Peyer's patch (tissue), 4 donors: ENCODE measurements at places on chromosomes 12 and 14. TPM values are rescaled to one million over a fixed set of nuclear protein-coding genes. Genes with fewer than 3 reads are reported as not detected.
A peak's percentile ranks its signal among the peaks of the same experiment; 100 is the strongest.

DNA sequence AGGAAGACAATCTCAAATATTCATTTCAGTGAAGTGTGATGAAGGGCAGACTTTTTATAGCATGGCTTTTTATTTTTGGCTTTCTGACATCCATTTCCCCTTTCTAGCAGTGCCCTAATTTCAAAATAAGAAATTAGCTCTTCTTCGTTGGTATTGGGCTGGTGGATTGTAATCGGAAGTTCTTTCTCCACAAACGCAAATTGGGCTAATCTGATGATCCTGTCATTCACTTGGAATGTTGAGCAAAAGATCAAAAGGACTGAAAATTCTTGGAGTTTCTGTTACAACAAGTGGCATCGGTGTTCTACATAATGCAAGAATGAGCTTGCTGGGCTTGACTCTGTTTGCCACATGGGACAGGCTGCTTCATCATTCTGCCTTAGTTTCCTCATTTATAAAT, 1182.8 kb downstream of the FLRT2 start:
- H3K4me1 ChIP-seq = no peaks in the 10 kb centered on the region
- no peak overlapping the region for H3K4me3 ChIP-seq
- DNase-seq = no peak
- H3K27ac ChIP-seq = no peak overlapping the region

DNA sequence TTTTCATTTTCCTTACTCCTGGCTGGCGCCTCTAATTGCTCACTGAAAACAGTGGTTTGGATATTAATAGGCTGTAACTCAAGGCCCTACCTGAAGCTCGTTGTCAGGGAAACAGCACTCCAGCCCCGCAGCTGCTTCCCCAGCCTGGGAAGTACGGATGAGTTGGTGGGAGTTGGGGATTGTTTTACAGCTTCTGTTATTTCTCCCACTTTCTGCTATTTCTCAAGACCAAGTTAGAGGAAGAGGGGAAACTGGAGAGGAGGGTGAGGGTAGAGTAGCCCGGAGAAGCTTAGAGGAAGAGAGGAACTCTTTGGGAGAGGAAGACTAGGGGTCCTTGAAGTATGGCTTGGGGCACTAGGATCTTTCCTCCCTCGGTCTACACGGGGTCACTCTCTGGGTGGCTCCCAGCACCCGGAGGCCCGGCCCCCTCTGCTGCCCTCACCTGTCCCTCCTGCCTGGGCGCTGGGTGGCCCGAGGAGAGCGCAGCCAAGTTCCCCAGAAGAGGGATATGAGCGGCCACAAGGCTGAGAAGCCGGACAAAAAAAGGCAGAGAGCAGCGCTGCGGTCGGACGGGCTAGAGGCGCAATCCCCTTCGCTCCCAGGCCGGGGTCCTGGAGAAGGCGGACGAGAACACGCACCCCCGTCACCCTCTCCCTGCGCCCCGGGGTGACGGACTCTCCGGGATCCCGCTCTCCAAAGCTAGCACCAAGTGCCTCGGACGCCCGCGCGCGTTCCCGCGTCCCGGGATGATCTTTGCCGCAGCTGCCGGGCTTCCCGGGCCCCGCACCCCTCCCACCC, 671 bp downstream of the SPTB start:
- no peaks in the 10 kb centered on the region for H3K4me1 ChIP-seq
- DNase-seq = no peak
- no peaks in the 10 kb centered on the region for H3K36me3 ChIP-seq
- H3K4me3 ChIP-seq = peak overlapping the region; percentile 42

GRCh38 chr12:90253136-90253535, 544.5 kb upstream of the ATP2B1 start:
- no peaks in the 10 kb centered on the region for H3K36me3 ChIP-seq
- H3K27ac ChIP-seq = no peak overlapping the region
- H3K4me3 ChIP-seq = no peak overlapping the region
- no peaks in the 10 kb centered on the region for H3K4me1 ChIP-seq

DNA sequence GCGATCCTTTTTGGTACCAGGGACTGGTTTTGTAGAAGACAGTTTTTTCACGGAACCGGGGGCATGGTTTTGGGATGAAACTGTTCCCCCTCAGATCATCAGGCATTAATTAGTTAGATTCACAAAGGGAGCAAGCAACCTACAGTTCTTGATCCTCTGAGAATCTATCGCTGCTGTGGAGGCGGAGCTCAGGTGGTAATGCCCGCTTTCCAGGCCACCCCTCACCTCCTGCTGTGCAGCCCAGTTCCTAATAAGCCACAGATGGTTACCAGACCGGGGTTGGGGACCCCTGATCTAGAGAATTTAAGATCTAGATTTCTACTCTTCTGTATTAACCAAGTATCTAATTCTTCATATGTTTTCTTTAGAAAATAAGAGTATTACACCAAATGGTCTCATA, 4.8 kb downstream of the ARHGAP5 start:
- no peaks in the 10 kb centered on the region for H3K27me3 ChIP-seq
- H3K27ac ChIP-seq = no peak overlapping the region
- DNase-seq = no peak
- no peak overlapping the region for H3K4me3 ChIP-seq
- H3K36me3 ChIP-seq = no peaks in the 10 kb centered on the region
- peaks cover 11% of the 10 kb centered on the region for H3K4me1 ChIP-seq

DNA sequence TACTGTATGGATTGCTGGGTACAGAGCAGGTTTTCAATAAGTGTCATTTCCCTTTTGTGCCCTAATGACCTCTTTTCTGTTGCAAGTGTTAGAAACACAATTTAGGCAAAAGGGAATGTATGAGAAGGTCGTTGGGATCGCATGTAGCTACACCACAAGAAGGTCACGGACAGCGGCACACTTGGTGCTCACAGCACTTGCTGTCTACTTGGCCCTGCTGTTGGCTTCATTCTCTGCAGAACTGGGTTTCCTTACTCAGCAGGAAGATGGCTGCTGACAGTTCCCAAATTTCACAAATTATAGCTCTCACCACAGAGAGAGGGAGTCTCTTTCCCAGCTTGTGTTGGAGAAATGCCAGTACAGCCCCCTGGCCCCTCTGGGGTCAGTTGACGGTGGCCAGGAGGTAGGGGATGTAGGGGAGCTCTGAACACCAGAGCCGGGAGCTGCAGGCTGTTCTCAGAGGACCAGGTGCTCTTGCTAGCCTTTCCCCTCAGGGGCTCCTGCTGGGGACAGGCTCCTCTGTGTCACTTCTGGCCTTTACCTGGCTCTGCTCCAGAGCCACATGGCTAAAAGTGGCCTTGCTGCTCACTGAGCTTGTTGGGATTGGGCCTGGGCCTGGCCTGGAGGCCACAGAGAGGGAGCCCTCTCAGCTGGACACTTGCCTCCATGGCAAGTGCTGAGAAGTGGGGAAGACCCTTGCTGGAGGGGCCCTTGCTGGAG, 50.9 kb upstream of the BCL7A start:
- H3K27me3 ChIP-seq = no peaks in the 10 kb centered on the region
- H3K4me3 ChIP-seq = no peak overlapping the region
- no peaks in the 10 kb centered on the region for H3K4me1 ChIP-seq
- no peaks in the 10 kb centered on the region for H3K36me3 ChIP-seq
- DNase-seq = no peak

DNA sequence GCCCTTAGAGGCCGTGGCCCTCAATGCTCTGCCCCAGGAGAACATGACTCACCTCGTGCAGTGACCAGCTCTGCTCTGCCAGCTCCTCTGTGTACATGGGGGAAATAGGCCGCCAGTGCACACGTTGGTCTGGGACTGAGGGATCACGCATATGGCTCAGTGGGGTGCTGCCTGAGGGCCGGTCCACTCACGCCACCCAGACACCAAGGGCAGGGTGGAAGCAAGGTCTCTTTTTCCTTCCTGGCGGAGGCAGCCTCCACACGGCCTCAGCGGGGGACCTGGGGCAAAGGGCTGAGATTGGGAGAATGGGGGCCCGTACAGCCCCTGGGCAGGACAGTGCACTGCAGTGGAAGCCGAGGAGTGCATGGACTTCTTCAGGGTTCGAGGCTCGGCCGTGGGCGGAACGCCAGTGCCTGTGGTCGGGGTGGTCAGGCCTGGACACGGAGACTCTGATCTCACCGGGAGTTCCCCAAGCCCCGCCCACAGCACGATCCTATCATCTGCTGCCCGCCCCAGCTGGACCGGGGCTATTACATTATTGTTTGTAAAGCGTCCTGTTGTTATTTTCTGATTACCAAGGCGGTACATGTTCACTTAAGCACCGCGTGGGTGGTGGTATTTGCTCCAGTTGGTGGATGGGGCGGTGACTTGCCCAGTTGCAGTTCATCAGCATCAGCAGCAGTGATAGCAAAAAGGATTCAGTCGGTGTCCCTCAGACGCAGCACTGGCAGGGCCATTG, 38.8 kb upstream of the TDRD9 start:
- H3K27me3 ChIP-seq = no peaks in the 10 kb centered on the region
- peak; percentile 78 for DNase-seq
- no peak overlapping the region for H3K4me3 ChIP-seq
- peak overlapping the region; percentile 27 for H3K27ac ChIP-seq
- no peaks in the 10 kb centered on the region for H3K4me1 ChIP-seq
- H3K36me3 ChIP-seq = no peaks in the 10 kb centered on the region

DNA sequence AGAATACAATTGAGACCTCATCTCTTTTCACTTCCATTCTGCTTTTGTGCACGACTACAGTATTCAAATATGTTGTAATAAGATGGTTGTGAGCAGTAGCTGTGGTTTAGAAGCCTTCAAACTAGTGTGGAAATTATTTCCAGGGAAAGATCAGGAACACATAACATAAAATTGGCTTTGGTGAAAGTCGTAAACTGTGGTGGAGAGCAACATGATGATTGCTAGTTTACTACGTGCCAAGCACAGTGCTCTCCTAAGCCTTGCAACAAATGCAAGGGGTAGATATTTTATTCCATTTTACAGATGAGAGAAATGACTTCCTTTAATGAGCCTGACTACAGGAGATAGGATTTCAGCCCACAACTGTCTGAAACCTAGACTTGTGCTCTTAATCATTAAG, 172.4 kb upstream of the LMNTD1 start:
- no peaks in the 10 kb centered on the region for H3K27me3 ChIP-seq
- H3K36me3 ChIP-seq = no peaks in the 10 kb centered on the region
- no peak overlapping the region for H3K27ac ChIP-seq
- DNase-seq = no peak

Gene NABP2
- 23.1 TPM for total RNA-seq

- no peak overlapping the region for H3K27ac ChIP-seq
- no peak overlapping the region for H3K4me3 ChIP-seq
- no peak for DNase-seq
- H3K4me1 ChIP-seq = no peaks in the 10 kb centered on the region
- no peaks in the 10 kb centered on the region for H3K27me3 ChIP-seq
These were observed 87.9 kb upstream of the IGF1 start for GRCh38 chr12:102568276-102568675.

- H3K36me3 ChIP-seq = peaks cover 8% of the 10 kb centered on the region
- no peaks in the 10 kb centered on the region for H3K27me3 ChIP-seq
- H3K4me1 ChIP-seq = peaks cover 10% of the 10 kb centered on the region
- no peak for DNase-seq
- H3K27ac ChIP-seq = peak overlapping the region; percentile 25
- H3K4me3 ChIP-seq = no peak overlapping the region
These were observed 126.1 kb downstream of the GCH1 start for GRCh38 chr14:54776361-54777001.

Gene SFSWAP
- total RNA-seq = 71.9 TPM

- no peaks in the 10 kb centered on the region for H3K4me1 ChIP-seq
- DNase-seq = peak; percentile 42
- no peaks in the 10 kb centered on the region for H3K36me3 ChIP-seq
- H3K27me3 ChIP-seq = no peaks in the 10 kb centered on the region
- no peak within 1 kb of the TSS for H3K27ac ChIP-seq
- H3K4me3 ChIP-seq = no peak within 1 kb of the TSS
These were observed at the start of gene VWF for GRCh38 chr12:6124411-6125309. Gene VWF, minus strand, starts transcription at chr12:6124670. Its CDS starts 1,474 bp downstream, at chr12:6123196.

DNA sequence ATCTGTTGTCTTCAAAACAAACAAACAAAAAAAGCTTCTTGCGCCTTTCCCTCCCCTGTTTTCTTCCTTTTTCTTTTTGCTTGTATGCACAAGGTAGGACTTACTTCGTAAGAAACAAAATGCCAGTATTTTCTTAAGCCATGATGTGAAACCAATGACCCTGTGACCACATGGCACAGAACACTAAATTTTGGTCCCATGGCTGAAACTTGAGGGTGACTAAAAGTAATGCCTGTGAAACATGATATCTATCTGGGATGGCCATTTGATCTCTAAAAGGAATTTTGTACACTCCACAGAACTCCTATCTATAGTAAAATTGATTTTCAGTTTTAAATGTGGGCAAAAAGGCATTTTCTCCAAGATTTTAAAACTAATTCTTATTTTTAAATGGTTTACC, 63.6 kb downstream of the PAPOLA start:
- no peak for DNase-seq
- H3K4me3 ChIP-seq = no peak overlapping the region
- H3K36me3 ChIP-seq = peaks cover 42% of the 10 kb centered on the region
- H3K4me1 ChIP-seq = no peaks in the 10 kb centered on the region
- H3K27me3 ChIP-seq = no peaks in the 10 kb centered on the region
- H3K27ac ChIP-seq = no peak overlapping the region

DNA sequence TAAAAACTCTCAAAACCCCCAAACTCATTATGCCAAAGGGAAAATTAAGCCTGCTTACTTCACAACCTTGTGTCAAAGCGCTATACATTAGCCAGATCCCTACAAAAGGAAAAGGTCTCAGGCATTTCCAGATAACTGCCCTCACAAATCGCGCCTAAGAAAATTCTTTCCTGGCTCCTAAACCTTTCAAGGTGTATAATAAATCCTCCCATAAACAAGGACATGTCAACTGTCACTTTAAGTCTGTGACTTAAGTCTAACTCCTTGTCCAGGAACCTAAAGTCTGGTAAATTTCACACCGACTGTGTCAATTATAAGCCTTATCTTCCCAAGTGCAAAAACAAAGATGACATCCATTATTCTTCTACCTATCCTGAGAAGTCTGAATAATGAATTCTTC, 4.3 kb upstream of the ETFBKMT start:
- H3K27ac ChIP-seq = no peak overlapping the region
- peaks cover 19% of the 10 kb centered on the region for H3K4me1 ChIP-seq
- no peak for DNase-seq

- H3K36me3 ChIP-seq = no peaks in the 10 kb centered on the region
- no peaks in the 10 kb centered on the region for H3K27me3 ChIP-seq
- peaks cover 17% of the 10 kb centered on the region for H3K4me1 ChIP-seq
These were observed 17.6 kb upstream of the PLEKHH1 start for GRCh38 chr14:67515386-67516079.

Gene GPRC5D
- not detected for total RNA-seq

- H3K27me3 ChIP-seq = no peaks in the 10 kb centered on the region
- H3K27ac ChIP-seq = no peak overlapping the region
- DNase-seq = no peak
- no peaks in the 10 kb centered on the region for H3K4me1 ChIP-seq
- H3K4me3 ChIP-seq = no peak overlapping the region
- H3K36me3 ChIP-seq = no peaks in the 10 kb centered on the region
These were observed 33.4 kb upstream of the IGF1 start for GRCh38 chr12:102513739-102514138.

GRCh38 chr12:90015228-90015627, 306.6 kb upstream of the ATP2B1 start:
- H3K4me3 ChIP-seq = no peak overlapping the region
- no peaks in the 10 kb centered on the region for H3K27me3 ChIP-seq
- H3K27ac ChIP-seq = no peak overlapping the region
- no peaks in the 10 kb centered on the region for H3K36me3 ChIP-seq
- DNase-seq = no peak
- H3K4me1 ChIP-seq = no peaks in the 10 kb centered on the region

Gene PTGER2
- 6.4 TPM for total RNA-seq

GRCh38 chr12:20434996-20435395, 66.7 kb downstream of the PDE3A start:
- H3K27ac ChIP-seq = no peak overlapping the region
- H3K4me1 ChIP-seq = peaks cover 4% of the 10 kb centered on the region
- no peaks in the 10 kb centered on the region for H3K27me3 ChIP-seq
- DNase-seq = no peak
- no peak overlapping the region for H3K4me3 ChIP-seq
- H3K36me3 ChIP-seq = no peaks in the 10 kb centered on the region

Gene A2M
- 39.8 TPM for total RNA-seq

GRCh38 chr12:5612556-5613410, 180.9 kb downstream of the NTF3 start:
- DNase-seq = no peak
- H3K4me1 ChIP-seq = no peaks in the 10 kb centered on the region
- H3K36me3 ChIP-seq = no peaks in the 10 kb centered on the region
- no peak overlapping the region for H3K27ac ChIP-seq
- no peaks in the 10 kb centered on the region for H3K27me3 ChIP-seq
